Activated T-cell treated with anti-CD3 and anti-CD28 coated beads, Interleukin-2, amount 50 U/mL, for 72 hours (primary cell): ENCODE measurements at places on chromosomes 16 and 17. TPM values are rescaled to one million over a fixed set of nuclear protein-coding genes. Genes with fewer than 3 reads are reported as not detected.

ABCC11 gene
- total RNA-seq: 0.07 TPM

DNA sequence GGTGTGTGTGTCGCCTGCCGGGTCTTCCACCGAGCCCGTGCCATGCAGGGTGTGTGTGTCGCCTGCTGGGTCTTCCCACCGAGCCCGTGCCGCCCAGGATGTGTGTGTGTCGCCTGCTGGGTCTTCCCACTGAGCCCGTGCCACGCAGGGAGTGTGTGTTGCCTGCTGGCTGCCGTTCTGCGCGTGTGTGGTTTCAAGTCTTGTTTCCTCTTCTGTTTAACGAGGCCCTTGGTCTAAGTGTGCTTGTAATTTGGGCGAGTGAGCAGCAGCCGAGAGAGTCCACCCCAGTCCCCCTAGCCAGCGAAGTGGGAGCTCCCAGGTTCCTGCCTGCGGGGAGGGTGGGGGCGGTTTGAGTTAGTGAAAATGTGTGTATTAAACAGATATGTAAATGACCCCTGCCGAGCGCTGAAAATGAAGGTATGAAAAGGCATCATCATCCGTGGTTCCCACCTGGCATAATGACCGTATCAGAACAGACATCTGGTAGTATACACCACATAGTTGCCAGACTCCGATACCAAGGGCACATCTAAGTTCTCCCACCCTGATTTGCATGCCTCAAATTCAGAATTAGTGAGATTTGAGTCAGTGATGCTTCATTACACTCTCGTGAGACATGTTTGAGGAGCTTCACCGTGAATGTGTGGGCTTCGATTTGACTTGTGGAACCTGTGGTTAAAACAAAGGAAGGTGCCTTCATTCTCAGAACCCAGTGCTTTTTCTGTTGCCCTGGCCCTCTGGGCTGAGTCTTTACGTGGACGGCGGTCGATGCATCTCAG is 114.5 kb upstream of the CHMP6 start:
- H3K4me3 ChIP-seq: peak overlapping the region; percentile 82
- peaks cover 73% of the 10 kb centered on the region for H3K4me1 ChIP-seq
- DNase-seq: peak; percentile 81
- H3K27ac ChIP-seq: peak overlapping the region; percentile 91

GRCh38 chr16:12086822-12087221 is 110.3 kb downstream of the SNX29 start:
- H3K4me3 ChIP-seq: no peak overlapping the region
- H3K36me3 ChIP-seq: no peaks in the 10 kb centered on the region
- H3K27ac ChIP-seq: no peak overlapping the region
- peaks cover 44% of the 10 kb centered on the region for H3K4me1 ChIP-seq
- no peaks in the 10 kb centered on the region for H3K27me3 ChIP-seq
- no peak for DNase-seq

HBQ1 gene
- total RNA-seq: not detected

TBC1D3E gene
- not detected for total RNA-seq

IRX5 gene
- total RNA-seq: 1.4 TPM

DNA sequence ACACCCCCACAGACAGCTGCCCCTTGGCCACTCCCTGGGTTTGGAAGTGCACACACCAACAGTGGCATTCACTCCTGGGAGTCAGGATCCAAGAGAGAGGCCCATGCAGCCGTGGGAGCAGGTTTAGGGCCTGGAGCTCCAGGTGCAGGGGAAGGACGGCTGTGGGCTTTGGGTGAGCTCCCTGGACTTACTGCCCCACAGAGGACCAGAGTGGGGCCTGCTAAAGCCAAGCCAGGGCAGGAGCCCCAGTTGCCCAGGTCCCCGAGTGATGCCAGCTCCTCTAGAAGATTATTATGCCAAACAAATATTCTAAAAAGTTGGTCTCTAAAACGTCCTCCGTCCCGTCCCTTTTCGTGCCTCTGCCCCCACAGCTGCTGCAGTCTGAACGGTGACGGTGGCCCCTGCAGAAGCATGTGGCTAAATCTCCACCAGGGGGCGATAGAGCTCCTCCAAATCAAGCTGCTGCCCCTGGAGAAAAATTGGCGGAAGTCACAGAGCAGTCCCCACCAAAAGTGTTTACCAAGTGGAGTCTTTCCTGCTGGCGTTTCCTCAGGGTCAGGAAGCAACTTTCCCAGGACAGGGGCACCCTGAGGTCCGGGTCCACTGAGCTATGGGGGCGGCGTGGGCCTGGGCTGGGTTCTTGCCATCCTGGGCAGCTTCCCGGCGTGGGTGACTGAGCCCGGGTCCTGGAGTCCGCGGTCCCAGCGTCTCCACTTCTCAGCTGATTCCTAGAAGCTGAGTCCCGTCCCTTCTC is 4.2 kb downstream of the ARMC7 start:
- H3K4me1 ChIP-seq: peaks cover 38% of the 10 kb centered on the region
- no peaks in the 10 kb centered on the region for H3K27me3 ChIP-seq
- DNase-seq: peak; percentile 89
- H3K36me3 ChIP-seq: peaks cover 5% of the 10 kb centered on the region
- H3K27ac ChIP-seq: peak overlapping the region; percentile 87

- DNase-seq: no peak
- peaks cover 39% of the 10 kb centered on the region for H3K4me1 ChIP-seq
- peak overlapping the region; percentile 84 for H3K27ac ChIP-seq
- peaks cover 3% of the 10 kb centered on the region for H3K36me3 ChIP-seq
These were observed 2.1 kb downstream of the TEN1 start for GRCh38 chr17:75981019-75981615.

WSCD1 gene
- 0.19 TPM for total RNA-seq

DNA sequence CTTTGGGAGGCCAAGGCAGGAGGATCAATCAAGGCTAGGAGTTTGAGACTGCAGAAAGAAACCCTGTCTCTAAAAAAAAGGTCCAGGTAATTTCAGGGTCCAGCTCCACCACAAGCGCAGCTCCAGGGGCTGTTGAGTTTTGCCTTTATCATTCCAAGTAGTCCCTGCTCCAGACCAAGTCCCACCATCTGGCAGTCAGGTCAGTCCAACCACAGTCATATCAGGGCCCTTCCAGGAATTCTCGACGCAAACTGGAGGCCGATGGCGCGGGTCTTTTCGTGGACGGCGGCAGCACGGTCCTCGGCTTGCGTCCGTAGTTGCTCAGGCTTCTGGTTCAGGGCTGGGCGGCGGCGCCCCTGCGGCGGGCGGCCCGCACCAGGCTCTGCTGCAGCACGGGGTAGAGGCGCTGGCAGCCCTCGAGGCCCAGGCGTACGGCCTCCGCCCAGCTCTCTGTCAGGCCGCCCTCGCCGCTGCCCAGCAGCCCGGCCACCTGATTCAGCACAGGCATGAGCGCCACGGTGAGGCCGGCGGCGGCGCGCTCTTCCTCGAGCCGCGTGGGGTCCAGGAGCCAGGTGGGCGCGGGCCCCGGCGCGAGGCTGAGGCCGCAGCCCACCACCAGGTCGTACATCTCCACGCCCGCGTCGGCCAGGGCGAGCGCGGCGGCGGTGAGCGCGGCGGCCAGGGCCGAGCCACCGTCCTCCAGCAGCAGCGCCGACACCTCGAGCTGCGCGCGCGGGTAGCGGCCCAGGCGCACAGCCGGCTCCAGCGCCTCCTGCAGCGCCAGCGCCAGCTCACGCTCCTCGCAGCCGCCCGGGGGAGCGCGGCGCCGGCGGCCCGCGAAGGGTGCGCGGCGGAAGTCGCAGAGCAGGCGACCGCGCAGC is 752 bp downstream of the EXOSC6 start:
- peak overlapping the region; percentile 90 for H3K4me3 ChIP-seq
- H3K4me1 ChIP-seq: peaks cover 40% of the 10 kb centered on the region
- peak; percentile 68 for DNase-seq
- peak overlapping the region; percentile 46 for H3K27ac ChIP-seq
- H3K36me3 ChIP-seq: peaks cover 25% of the 10 kb centered on the region
- H3K27me3 ChIP-seq: no peaks in the 10 kb centered on the region

- peak; percentile 50 for DNase-seq
- H3K36me3 ChIP-seq: no peaks in the 10 kb centered on the region
- peak overlapping the region; percentile 91 for H3K4me3 ChIP-seq
- H3K27me3 ChIP-seq: no peaks in the 10 kb centered on the region
These were observed 140.1 kb downstream of the CCDC182 start for GRCh38 chr17:57604771-57605674.

DNA sequence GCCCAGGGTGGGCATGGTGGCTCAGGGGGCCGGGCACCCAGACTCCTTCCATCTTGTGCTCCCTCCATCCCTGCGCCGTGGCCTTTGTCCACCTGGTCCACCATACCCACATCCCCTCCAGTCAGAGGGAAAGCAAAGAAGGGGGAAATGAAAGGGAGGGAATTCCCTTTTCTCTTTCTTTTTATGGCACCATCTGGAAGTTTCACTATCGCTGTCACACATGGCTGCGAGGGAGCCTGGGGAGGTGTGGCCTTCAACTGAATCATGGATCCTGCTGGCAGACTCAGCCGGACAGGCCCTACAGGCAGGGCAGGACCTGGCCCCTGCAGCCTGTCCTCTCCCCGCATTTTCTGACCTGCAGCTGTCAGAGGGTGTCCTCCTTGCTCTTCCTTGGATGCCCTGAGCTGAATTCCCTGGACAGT is 6.2 kb downstream of the SLC12A3 start:
- no peak overlapping the region for H3K4me3 ChIP-seq
- DNase-seq: no peak
- peaks cover 8% of the 10 kb centered on the region for H3K4me1 ChIP-seq
- H3K27me3 ChIP-seq: no peaks in the 10 kb centered on the region
- no peaks in the 10 kb centered on the region for H3K36me3 ChIP-seq

- no peaks in the 10 kb centered on the region for H3K27me3 ChIP-seq
- DNase-seq: peak; percentile 38
- peaks cover 2% of the 10 kb centered on the region for H3K36me3 ChIP-seq
- H3K4me1 ChIP-seq: peaks cover 7% of the 10 kb centered on the region
These were observed 8.2 kb downstream of the NMRAL1 start for GRCh38 chr16:4465977-4466779.

CIAPIN1 gene
- total RNA-seq: 49.7 TPM

- no peaks in the 10 kb centered on the region for H3K4me1 ChIP-seq
- no peaks in the 10 kb centered on the region for H3K27me3 ChIP-seq
- H3K4me3 ChIP-seq: no peak overlapping the region
These were observed 13.1 kb downstream of the CDRT4 start for GRCh38 chr17:15454346-15454745.

LYRM9 gene
- 11.1 TPM for total RNA-seq

KRT36 gene
- total RNA-seq: not detected

CALB2 gene
- not detected for total RNA-seq

DNA sequence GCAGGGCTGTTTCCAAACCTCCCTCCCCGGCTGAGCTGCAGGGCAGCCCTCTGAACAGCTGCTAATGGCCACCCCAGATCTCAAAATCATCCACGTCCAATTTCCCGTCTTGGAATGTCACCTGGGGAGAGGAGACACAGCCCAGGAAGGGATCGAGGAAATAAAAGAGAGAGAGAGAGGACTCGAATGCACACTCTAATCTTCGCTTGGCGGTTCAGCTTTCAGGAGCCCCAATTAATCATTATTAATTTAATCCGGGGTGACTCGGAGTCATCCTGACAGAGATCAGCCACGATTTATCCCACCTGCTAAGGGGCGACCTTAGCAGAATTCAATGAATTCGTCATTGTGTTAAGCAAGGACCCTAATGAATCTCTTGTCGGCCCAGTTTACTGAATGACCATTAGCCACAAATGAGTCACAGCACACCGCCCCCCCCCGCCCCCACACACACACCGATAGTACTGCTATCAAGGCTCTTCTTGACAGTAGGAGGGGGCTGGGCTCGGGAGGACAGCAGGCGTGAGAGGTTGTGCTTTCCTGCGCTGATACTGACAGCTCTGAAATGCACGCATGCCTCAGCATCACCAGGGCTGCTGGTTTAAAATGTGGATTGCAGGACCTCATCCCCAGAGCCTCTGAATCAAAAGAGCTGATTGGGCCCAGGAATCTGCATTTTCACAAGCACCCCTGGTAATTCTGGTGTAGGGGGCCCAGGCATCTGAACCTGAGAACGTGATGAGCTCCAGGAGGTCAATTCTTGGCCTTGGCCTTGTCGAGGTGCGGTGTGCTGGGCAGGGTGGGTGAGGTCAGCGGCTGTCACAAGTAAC is 190.0 kb upstream of the CIBAR2 start:
- H3K36me3 ChIP-seq: no peaks in the 10 kb centered on the region
- no peak for DNase-seq
- no peaks in the 10 kb centered on the region for H3K27me3 ChIP-seq

DNA sequence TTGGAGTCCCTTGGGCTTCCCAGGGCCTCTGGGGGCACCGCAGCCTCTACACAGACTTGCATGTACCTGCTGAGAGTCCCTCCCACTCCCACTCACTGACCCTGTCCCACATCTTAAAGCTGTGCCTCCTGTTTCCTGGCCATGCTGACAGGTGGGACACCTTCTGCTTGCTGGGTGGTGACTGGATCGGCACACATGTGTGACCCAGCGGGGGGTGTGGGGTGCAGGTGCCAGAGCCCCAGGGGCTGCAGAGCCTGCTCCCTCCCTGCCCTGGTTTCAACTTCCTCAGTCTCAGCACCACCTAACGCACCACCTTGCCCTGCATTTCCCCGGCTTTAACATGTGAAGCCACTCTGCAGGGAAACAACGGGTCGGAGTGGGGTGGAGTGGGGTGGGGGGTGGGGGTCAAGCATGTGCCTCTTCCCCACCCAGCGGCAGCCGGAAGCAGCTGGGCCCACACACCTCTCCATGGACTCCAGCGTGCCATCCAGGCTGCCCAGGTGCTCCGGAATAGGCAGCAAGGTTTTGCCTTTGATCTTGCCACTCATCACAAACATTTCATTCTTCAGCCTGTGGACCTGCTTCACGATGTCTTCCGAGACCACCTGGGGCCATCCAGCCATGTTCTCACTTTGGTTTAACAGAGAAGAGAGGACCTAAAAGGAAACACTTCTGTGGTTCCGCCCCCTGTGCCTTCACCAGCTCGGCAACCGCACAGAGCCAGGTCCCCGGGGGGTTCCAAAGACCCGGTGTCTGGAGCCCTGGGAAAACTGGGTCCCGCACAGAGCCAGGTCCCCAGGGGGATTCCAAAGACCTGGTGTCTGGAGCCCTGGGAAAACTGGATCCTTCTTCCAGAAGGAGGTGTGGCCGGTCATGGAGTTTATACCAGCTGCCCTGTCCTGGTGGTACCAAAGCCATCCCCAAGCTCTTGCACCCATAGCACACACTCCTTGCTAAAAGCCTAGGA is 4.7 kb downstream of the DNAH17 start:
- no peak for DNase-seq
- no peaks in the 10 kb centered on the region for H3K36me3 ChIP-seq
- no peaks in the 10 kb centered on the region for H3K27me3 ChIP-seq
- H3K4me3 ChIP-seq: no peak overlapping the region
- no peaks in the 10 kb centered on the region for H3K4me1 ChIP-seq

PIRT gene
- total RNA-seq: not detected

MPP2 gene
- total RNA-seq: 4.1 TPM

DNA sequence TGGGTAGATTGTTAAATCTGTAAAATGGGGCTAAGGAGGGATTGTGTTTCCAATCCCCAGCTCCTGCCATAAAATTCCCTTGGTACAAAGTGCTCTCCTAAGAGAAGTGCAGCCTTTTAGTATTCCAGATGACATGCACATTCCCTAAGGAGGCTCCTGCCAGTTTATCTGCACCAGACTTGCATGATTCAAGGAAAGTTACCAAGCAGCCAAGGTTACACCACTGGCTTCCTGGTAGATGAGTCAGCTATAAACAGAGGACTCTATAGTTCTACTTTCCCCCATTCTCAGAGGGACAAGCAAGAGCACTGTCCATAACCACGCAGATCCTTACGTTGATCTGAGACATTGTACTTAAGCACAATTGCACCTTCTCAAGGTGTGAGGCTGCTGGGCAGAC is 1.9 kb downstream of the CALB2 start:
- DNase-seq: no peak
- no peak overlapping the region for H3K4me3 ChIP-seq
- H3K36me3 ChIP-seq: no peaks in the 10 kb centered on the region
- H3K27me3 ChIP-seq: peaks cover 26% of the 10 kb centered on the region
- H3K4me1 ChIP-seq: no peaks in the 10 kb centered on the region

- DNase-seq: no peak
- H3K36me3 ChIP-seq: no peaks in the 10 kb centered on the region
These were observed 83.8 kb upstream of the GRIN2A start for GRCh38 chr16:10265770-10266615.

CCDC154 gene
- 2.7 TPM for total RNA-seq
